ENCODE measurements at places on chromosomes 2 and 18.

- no peak for DNase-seq
These were observed 930.6 kb downstream of the LRP1B start for GRCh38 chr2:141200191-141200590.

DNA sequence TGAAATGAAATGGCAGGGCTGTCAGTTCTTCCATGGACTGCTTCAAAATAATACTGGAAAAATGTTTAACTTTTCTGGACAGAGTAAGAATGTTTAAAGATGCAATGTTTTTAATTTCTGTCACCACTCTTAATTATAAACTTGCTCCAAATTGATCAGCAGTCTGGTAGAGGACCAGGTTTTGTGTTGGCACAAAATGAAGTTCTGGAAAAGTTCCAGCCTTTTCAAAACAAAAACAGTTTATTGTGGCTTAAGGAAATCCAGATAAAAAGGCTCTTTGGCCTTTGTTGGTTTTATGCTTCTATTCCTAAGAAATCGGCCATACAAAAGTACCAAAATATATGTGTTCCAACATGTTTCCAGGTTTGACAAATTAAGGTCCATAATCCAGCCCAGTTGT lies 48.8 kb downstream of the PTRHD1 start:
- no peak for DNase-seq

DNA sequence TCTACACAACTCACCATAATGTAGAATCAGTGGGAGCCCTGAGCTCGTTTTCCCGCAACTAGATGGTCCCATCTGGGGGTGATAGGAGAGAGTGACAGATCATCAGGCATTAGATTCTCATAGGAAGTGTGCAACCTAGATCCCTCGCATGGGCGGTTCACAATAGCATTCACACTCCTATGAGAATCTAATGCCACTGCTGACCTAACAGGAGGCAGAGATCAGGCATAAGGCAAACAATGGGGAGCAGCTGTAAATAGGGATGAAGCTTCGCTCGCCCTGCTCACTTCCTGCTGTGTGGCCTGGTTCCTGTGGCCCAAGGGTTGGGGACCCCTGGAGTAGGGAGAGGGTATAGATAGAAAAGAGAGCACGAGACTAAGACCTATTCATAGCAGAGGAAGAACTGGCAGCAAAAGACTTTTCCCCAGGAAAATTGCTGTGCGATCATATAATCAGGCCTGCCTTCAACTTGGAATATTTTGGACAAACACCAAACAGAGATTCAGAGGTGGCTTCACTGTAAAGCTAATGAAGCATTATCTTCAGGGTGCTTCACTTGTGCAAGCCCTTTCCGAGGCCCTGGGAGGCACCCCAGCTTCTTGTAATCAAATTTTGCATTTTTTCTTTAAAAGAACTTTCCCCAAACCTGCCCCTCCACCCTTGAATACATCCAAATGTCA lies 29.0 kb upstream of the ATL2 start:
- DNase-seq, result no peak

DNA sequence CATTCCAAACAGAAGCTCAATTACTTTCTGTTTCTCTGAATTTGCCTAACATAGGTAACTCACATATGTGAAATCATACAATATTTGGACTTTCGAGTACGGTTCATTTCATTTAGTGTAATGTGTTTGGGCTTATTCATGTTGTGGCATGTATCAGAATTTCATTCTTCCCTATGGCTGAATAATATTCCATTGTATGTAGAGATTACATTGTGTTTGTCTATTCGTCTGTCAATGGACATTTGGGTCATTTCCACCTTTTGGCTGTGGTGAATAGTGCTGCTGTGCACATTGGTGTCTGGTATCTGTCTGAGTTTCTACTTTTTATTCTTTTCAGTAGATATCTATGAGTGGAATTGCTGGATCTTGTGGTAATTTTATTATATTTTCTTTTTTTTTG lies 43.9 kb downstream of the LBH start:
- DNase-seq, result no peak

- DNase-seq, result no peak
These were observed 626.8 kb upstream of the ZEB2 start for GRCh38 chr2:145146691-145147090.

DNA sequence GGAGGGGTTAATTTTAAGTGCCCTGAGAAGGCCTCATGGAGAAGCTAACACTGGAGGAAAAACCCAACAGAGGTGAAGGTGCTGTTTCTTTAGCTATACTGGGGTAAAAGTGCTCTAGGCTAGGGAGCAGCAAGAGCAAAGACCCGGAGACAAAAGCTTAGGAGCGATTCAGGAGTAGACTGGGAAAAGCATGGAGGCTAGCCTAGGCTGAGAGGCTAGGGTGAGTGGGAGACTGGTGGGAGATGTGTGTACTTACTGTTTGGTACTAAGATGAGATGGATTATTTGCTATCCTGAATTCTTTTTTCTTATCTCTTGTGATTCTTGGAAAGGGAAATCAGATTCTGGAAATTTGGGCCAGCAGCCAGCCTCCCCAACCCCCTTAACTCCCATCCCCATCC lies 2.0 kb downstream of the GIGYF2 start:
- DNase-seq, result no peak
